ENCODE measurements at places on chromosomes 6 and 20.

DNA sequence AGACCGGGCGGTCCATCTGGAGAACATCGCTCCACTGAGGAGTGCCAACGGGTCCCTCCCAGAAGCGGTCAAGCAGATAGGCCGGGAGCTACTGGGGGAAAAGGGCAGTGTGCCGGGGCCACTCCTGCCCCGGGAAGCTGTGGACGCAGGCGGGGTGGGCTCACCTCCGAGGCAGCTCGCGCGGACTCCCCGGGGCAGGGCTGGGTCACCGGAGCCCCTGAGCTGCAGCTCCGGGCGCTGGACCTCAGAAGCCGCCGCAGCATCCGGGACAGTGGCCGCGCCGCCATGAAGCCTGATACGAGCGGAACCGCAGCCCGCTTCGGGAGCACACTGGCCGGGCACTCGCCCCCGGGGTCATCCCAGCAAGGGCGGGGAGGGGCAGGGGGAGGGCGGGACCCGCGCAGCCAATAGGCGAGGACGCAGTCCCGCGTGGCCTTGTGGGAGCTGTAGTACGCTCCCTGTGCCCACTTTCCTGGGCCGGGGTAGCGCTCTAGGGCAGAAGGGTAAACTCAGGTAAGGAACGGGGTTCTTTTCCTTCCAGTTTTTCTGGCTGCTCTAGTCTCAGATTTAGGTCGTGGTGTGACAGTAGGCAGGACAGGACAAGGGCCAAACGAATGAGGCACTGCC, at the start of gene MOCS1:
MOCS1 (minus strand) TSS at position 332 of the 627 bp plus-strand sequence; CDS start at position 287, 45 bp downstream.
- DNase-seq = peak; percentile 93

GRCh38 chr20:5146871-5147592, 20.2 kb downstream of the CDS2 start:
- DNase-seq = no peak

GRCh38 chr6:170453586-170454511, 99.3 kb downstream of the PSMB1 start:
- no peak for DNase-seq

- peak; percentile 91 for DNase-seq
Observed at GRCh38 chr6:142945049-142945445, at the start of gene HIVEP2. TSS of gene HIVEP2 (minus strand) at chr6:142945176. CDS start at chr6:142774738, 170,438 bp downstream.

DNA sequence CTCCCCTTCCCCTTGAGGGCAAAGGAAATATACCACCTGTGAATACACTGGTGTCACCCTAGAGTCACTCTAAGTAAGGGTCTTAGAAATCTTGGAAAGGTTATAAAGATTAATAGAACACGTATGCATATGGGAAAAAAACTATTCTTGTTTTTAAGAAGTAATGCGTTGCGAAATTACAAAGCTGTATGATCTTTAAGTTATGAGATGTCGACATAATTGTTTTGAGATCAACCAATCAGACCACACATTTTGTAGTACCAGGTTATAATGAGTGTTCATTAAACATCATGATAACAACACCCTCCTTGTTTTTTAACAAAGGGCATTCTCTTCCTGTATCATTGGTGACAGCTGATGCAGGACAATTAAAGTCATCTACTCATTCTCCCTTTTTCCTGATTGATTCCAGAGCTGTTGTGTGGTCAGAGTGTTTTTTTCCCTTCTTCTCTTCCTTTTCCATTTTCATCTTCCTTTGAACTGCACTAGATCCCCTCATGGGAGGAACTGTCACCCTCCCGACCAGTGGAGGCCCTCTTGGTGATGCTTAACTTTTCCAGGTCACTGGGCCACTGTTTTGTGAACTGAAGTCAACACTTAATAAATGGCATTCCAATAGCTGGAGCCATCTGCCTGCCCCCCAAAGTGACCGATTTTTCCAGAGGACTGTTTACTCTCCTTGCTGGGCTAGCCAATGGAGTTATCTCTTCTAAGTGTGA, 37.0 kb downstream of the PRDM1 start:
- no peak for DNase-seq

DNA sequence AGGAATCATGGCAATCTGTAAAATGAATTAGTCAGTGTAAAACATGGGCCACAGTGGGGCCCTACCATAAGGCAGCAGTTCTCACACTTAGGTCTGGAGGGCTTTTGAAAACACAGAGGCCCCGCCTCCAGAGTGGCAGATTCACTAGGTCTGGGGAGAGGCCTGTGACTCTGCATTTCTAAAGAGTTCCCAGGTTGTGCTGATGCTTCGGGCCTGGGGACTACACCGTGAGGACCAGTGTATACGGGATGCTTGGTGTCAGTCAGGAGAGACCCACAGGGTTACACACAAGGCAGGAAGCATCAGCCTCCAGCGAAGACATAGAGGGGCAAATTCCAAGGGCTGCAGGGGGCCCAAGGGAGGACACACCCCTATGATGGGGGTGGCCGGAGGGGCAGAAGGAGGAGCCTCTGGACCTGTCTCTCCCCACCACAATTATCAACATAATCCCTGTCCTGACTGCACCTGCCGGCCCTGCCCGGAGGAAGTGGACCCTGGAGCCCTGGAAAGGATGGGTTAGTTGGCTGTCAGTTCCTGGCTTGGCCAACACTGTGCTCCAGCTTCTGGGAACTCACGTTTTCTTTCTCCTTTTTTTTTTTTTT, 46.7 kb downstream of the FGD2 start:
- DNase-seq = no peak

GRCh38 chr20:2130683-2131082, 29.1 kb downstream of the STK35 start:
- DNase-seq = no peak

DNA sequence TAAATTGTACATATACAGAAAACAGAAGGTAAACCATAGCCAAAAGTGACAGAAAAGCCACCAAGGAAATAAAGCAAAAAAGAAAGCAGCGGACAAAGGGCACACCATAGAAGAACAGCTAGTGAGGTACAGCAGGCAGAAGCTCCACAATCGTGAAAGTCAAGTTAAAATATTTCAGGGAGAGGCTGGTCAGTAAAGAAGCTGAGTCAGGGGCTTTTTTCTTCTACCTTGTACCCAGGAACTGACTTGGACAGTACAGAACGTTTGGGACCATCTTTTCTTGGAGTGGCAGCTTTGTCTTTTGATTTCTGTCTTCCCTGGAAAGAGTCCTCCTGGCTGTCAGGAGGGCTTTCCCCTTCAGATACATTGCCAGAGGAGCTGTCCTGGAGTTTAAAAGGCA, 8.1 kb downstream of the C6orf120 start:
- DNase-seq = no peak

DNA sequence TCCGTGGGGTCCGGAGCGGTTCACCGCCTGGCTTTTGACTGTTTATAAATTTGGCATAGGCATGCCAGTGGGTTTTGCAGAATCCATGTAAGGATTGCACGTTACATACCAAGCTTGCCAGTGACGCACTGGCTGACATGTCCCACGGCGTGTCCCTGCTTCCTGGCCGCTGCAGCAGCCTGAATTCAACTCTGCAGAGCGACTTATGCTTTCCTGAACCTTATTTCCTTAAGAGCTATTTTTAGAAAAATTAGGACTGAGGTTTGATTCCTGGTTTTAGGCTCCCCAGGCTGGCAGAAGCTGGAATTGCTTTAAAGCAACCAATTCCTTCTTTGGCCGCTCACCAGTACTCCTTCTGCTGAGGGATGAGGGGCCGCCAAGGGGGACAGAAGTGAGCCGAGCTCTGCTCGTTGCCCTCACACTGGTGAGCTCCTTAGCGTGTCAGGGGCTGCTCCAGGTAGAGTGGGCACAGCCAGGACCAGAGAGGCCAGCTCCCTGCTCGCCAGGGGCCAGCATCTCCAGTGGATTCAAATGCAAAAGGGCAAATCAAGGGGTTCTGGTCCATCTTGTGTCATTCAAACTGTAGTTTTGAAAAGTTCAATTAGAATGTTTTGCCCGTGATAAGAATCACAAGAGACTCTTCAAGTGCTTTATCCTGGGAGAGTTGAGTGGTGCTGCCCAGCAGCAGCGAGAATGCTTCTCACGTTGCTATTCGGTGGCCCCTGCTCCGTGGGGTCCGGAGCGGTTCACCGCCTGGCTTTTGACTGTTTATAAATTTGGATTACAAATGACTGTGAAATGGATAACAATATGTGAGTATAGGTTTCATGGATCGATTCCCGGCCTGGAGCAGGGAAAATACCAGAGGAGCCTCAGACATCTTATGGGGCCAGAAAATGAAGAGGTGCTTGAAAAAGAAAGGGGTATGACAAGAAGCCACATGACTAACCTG, 17.5 kb upstream of the IRF4 start:
- DNase-seq = peak; percentile 44

GRCh38 chr6:143603455-143603854, 74.3 kb upstream of the PHACTR2 start:
- no peak for DNase-seq

DNA sequence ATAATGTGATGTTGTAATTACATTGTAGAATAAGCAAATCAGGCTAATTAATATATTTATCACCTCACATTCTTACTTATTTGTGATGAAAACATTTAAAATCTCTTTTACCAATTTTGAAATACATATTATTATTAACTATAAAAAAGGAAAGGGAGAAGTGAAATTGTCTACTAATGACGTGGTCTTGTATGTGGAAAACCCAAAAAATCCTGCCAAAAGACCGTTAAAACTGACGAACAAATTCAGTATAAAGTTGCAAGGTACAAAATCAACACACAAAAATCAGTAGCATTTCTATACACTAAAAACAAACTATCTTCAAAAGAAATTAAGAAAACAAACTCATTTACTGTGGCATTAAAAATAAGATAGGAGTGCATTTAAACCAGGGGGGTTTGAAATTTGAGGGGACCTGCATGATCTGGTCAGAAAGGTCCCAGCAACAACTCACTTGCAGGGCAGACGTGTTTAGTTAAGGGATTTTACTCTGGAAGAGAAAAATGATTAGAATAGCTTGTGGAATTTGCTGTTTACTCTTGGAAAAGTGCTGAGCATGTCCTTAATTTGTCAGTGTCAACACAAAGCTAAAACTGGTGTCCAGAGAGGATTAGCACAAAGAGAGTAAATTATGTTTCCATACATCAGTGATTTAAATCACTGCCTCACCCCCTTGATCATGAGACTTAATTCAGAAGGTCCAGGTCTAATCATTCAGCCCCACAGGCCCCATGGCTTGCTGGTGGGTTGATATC, 235.0 kb upstream of the RIN2 start:
- no peak for DNase-seq

DNA sequence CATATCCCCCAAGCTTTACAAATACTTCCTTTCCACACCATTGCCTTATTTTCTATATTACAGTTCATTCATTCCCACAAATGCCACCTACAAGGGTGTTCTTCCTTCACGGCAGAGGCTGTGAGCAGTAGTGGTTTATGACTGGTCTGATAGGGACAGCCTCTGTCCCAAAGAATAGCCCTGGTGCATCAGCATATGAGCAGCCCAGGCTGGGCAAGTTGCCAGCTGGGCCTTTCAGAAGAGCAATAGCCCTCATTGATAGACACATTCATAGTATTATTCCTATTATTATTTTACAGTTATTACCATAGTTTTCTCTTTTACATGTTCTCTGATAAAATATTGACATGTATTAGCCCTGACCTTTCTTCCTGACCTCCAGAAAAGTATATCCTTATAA, 149.9 kb downstream of the MMS22L start:
- DNase-seq = no peak

DNA sequence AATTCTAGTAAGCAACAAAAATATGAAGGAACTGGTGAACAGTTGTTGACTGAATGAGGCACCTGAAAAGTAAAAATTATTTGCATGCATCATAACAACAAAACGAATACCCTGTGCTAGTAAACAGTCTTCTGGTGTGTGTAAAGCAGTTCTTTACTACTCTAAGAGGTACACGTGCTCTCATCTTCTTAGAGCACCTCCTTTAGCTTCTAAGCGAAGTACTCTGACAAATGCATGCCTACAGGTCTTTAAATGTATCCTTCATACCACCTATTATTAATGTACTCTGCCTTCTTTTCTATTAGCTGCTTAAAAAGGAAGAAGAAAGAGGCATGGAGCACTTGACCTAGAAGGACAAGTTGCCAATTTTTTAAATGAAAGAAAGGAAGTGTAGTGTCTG, 32.2 kb upstream of the MYB start:
- DNase-seq = no peak

DNA sequence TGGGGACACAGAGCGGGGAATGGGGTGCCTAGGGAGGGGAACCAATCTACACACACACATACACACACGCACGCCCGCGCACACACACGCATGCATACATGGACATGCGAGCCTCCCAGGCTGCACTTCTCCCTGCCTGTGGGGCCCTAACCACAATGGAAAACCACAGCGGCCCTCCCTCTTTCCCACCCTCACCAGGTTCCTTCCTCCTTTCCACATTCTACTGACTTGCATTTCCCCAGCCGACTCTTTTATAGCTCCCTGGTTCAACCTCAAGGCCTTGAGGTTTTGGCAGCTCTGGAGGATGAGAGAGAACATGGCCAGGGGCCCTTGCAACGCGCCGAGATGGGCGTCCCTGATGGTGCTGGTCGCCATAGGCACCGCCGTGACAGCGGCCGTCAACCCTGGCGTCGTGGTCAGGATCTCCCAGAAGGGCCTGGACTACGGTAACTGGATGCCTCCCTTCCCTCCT, at the start of gene BPI:
BPI (plus strand) TSS at position 249 of the 472 bp plus-strand sequence; CDS start at position 317, 68 bp downstream.
- peak; percentile 74 for DNase-seq

- no peak for DNase-seq
Observed at GRCh38 chr6:25314509-25315175, 35.5 kb downstream of the CARMIL1 start.

GRCh38 chr6:53536561-53536960, 8.3 kb downstream of the GCLC start:
- no peak for DNase-seq
